ENCODE measurements at places on chromosomes 4 and X.

GRCh38 chr4:19562456-19562855 is 689.2 kb upstream of the SLIT2 start:
- no peak for DNase-seq

GRCh38 chr4:25015012-25015411 is 15.7 kb downstream of the LGI2 start:
- no peak for DNase-seq

DNA sequence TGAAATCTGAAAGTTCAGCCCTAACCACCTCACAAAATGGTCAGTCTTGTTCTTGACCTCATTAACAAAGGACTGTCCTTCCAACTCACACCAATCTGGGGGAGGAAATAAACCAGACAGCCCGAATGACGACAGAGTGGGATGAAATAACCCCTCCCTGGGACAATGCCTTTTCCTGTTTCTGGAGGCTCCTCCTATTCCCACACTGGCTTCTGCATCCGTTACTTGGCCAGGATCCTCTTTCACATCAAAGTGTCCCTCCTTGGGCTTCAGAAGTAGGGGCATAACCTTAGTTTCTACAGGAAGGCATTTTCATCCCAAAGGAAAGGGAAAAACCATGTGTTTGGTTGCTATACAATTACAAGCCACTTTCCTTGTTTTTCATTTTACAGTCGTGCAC is 59.8 kb upstream of the RPL34 start:
- no peak for DNase-seq

DNA sequence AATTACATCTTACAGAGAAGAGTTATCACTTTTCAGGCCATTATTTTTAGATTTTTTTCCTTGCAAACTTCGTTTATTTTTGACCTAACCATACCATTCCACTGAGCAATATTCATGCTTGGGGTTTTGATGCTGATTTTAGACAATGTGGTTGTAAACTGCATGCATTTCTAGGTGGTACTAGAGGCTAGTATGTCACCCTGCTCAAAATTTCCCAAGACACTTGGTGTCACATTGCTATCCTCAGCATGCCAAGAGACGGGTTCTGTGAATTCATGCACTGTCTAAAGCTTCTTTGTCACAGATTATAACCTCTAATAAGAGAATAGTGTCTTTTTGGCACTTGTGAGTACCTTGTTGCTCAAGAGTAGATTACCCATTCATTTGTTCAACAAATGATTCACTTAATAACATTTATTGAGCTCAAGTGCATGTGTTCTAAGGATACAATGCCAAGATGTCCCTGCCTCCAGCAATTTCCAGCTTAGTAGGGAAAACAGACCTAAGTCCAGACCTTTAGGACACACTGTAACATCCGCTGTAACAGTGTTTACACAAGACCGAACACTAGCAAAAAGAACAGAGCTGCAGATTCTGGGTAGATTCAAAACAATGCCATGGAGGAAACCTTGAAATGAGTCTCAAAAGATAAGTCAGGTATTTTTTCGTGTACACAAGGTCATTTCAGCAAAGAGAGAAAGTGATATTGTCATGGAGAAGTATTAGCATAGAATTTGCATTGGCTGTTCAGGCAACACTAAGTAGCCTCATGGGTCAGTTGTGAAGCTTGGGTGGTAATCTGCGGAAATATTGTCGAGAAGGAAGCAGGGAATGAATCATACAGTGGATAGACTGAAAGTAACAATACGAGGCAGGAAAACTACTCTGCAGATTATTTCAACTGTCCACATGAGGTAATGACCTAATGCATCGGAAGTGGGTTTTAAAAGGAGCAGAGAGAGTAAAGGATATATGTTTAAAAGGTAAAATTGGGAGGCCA is 515.1 kb upstream of the ZFP42 start:
- no peak for DNase-seq

GRCh38 chr4:158799013-158799770 is 30.4 kb downstream of the FNIP2 start:
- no peak for DNase-seq

DNA sequence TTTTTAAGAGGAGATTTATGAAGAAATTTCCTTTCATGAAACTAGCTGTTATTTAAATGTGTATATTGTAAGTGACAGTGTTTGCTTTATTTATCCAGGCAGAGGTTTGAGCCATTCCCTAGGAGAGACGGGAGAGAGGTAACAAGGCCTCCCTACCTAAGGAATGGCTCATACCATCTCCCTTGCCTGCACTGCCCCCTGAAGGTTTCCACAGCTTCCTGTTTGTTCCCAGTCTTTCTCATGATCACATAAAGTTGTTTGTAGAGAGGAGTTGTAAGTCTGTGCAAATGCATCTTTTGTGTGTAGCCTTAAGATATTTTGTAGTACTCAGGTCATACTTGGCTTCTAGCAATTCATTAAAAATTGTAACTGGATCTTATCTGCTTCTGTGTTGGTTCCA is 1504.5 kb upstream of the PCDH10 start:
- DNase-seq = no peak

DNA sequence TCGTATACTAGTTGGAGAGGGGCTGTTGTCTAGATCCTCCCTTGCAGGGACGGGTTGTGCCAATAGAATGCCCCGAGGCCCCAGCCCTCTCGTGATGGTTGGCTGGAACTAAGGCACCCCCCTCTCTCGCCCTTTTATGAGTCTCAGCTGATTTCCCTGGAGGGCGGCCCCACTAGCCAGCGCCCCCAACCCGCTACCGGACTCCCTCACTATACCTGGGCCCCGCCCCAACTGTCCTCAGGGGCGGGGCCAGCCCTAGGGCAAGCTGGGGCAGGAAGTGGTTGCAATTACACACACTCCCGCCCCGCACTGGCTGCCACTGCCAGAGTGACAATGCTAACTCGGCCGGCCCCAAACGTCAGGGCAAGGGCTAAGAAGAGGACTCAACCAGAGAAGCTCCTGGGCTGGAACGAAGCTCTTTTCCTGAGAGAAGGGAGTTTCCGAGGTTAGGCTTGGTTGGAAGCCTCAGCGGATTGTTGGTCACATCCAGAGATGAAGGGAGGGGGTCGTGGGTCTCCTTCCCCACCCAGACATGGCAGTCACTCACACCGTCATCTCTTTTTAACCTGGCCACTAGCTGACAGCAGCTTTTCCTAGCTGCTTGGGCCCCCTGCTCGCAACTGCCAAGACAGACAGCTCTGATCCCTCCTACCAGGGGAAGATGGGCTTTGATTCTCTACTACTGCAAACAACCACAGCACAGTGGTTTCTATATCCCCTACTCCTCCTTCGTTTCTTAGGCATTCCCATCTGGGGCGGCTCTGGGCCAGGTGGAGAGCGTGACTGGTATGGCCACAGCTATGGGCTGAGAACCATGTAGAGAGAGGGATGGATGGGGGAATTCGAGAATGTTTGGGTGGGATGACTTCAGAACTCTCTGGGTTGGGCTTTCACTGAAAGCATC is 21.0 kb upstream of the BCORL1 start:
- no peak for DNase-seq

DNA sequence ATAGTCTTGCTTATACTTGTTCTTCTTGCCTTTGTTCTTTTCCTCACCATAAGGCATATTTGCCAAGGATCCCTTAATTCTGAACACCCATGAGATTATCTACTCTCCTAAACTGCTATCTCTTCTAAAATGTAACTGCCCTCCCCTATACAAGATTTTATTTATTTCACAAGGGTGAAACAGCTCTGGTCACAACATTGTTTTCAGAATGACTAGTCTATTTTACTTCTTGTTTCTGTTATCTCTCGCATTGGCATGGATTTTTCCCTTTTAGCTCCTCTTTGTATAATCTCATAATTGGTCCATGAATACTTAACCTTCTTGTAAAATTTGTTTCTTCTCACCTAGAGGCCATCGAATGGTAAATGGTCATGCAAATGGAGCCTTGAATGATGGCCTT is 17.2 kb upstream of the COL25A1 start:
- DNase-seq = no peak

- no peak for DNase-seq
These were observed 14.1 kb upstream of the AFP start for GRCh38 chr4:73421708-73422457.

- no peak for DNase-seq
These were observed 33.2 kb upstream of the FAM9A start for GRCh38 chrX:8834392-8834791.

- DNase-seq = no peak
These were observed 411.0 kb upstream of the NDST3 start for GRCh38 chr4:117623326-117623725.

DNA sequence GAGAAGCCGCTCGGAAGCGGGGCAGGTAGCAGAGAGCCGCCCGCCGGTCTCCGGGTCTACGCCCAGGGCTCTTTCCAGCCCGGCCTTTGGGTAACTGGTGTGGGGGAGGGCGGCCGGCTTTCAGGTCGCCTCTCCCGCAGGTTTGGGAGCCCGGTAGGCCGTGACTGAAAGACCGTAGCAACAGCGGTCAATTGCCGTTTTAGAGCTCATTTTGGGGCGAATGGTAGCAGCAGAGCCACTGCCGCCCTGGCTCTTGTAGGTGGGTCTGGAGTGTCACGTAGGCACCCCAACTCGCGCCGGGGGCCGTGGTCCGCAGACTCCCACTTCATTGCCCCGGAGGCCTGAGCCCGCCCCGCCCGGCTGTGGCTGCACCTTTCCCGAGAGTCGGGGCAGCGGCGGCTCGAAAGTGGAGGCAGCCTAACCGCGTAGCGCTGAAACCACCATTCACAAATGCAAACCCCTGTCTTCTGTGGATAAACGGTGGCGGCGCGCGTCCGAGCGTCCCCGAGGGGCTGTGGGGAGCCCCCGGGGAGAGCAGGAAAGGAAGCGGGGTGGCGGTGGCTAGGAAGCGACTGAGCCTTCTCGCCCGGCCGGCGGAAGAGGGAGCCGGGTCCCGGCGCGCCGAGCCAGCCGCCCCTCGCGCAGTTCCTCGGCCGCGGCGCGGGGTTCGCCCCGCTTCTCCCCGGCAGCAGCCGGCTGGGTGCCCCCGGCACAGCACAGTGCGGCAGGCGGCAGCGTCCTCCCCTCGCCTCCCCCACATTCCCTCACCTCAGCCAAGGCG is 2185.1 kb upstream of the TENM3 start:
- DNase-seq = no peak

- DNase-seq = no peak
These were observed 202.6 kb downstream of the PCDH19 start for GRCh38 chrX:100207331-100208024.

DNA sequence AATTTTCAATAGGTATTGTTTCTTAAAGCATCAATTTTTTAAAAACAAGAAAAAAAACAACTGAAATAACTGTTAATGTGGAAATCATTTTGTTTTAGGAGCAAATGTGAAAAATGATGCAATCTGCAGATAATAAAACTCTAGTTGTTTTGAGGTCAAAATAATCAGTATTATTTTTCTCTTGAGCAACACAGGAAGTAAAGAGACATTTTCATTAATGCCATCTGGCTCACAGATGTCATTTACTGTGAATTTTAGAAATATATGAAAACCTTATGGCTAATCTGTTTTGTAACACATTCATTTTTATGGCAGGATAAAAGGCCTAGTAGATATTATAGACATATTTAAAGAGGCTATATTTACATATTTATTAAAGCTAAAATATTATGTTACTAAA is 141.6 kb downstream of the PCDH18 start:
- DNase-seq = no peak

DNA sequence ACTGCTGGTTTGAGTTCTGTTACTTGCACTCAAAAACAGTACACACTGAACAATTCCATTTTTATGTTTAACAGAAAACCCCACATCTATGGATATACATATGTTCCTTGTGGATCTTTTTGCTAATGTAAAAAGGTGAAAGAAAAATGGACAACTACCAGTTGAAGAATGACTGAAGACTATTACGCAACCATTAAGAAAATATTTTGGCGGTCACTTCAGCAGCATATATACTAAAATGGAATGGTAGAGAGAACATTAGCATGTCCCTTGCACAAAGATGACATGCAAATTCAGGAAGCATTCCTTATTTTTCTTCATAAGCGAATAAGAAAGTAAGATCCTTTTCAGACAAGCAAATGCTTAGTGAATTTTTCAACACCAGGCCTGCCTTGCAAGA is 84.6 kb upstream of the FMR1 start:
- DNase-seq = no peak

DNA sequence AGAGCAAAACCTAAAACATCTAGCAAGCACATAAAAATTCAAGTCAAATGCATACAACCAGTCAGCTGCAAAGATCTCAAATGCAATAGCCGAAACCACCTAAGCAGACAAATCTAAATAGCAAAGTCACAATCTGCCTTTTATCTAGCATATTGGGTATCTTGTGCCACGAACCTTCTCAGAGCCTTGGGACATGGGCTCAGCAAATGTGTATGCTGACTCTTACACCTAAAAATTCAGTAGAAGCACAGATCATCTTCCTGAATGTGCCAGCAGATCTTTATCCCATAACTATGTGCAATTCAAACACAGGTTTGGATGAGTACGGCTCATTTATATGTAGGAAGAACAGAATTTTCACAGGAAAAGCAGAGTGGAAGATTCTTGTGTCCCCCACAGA is 492.1 kb downstream of the INPP4B start:
- DNase-seq = no peak

- no peak for DNase-seq
These were observed 15.1 kb downstream of the TRAPPC11 start for GRCh38 chr4:183674153-183674552.

- no peak for DNase-seq
These were observed 39.3 kb upstream of the WWC2 start for GRCh38 chr4:183059797-183060196.

DNA sequence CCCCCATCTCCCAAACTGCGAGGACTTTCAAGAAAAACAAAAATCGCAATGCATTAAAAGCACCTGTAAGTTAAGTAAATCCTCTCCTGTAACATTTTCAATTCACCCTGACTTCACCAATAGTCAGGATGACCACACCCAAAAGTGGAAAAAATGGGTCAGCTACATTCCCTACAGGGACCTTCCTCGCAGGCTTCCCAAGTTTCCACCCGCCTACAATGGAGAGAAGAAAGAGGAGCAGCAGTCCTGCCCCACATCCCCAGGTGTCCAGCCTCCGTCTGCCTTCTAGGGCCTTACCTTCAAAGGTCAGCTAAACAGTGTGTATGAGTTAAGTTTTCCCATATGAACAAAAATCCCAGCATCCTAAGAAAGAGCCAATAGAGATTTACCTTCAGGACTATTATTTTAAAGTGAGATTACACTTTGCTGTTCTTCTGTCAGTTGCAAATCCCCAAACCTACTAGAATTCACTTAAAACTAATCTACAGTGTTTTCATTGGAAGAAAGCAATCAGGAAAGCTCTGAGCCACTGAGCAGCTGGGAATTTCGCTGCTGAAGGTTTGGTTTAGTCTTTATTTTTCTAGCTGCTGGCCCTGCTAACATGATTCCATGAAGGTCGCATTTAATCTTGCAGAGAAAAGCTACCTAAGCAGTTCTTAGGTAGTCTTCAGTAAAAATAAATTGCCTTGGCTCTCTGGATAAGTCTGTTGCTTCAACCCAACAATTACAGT is 12.5 kb downstream of the IRF2 start:
- no peak for DNase-seq

DNA sequence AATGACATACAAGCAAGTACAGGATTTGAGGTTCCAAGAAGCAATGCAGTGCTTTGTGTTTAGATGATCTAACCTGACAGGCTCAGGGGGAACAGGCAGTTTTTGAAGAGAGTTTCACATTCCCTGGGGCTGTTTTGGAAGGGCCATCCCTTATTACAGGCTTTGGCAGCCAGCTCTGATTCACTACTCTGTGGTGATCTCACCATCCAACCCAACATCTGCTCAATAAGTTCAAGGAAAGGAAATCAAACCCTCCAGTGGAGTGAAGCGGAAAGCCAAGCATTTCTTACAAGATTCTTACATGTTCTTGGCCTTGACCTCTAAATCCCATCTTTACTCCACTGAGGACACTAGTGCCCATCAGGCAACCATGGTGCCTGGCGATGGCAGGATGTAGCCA is 7.5 kb downstream of the IDS start:
- no peak for DNase-seq

All from stimulated activated CD8-positive, alpha-beta memory T cell treated with anti-CD3 and anti-CD28 coated beads, Interleukin-15, amount 100 ng/mL, for 4 hours (primary cell).